HAP-1 (cell line): ENCODE measurements at places on chromosomes 3 and 15.

GRCh38 chr15:59017449-59017848, 30.0 kb downstream of the RNF111 start:
- no peak for DNase-seq

- DNase-seq = no peak
Observed at GRCh38 chr15:81386947-81387346, 12.9 kb upstream of the TMC3 start.

DNA sequence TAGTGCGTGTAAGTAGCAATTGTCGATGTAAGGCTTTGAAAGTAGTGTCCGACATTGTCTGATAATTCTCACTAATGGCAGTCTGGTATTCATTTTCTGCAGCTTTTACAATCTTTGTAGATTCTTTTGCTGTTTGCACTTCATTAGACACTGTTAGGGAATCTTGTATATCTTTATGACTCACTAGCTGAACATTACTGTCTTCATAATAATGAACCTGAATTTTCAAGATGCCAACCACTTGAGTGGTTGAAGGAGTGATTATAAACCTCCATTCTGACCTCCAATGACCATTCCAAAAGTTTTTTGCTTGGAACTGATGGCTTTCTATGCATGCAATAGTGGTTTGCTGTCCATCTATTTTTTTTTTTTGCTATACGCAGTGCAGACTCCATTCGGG, 76.4 kb upstream of the MFGE8 start:
- DNase-seq = no peak

GRCh38 chr15:31238906-31239305, 87.7 kb upstream of the KLF13 start:
- no peak for DNase-seq

DNA sequence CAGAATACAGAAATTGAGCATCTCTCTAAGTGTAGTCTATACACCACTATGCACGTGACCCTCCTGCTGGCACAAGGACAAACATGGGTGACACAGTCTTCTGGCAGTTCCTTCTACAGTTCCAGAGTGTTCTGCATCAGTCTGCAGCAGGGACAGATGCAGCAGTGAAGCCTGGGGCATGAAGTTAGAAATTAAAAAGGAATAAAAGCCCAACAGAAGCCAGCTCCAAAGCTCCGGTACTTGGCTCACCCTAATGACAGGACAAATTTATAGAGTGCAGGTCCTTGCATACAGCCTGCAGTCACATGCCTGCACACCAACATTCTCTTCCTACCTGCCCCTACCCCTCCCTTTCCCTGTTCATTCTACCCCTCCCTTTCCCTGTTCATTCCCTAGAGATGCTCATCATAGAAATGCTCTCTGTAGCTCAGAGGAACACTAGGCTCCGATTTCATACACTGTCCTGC, 15.0 kb downstream of the UACA start:
- DNase-seq = no peak

GRCh38 chr3:124881976-124882697, 5.0 kb downstream of the ITGB5 start:
- no peak for DNase-seq

DNA sequence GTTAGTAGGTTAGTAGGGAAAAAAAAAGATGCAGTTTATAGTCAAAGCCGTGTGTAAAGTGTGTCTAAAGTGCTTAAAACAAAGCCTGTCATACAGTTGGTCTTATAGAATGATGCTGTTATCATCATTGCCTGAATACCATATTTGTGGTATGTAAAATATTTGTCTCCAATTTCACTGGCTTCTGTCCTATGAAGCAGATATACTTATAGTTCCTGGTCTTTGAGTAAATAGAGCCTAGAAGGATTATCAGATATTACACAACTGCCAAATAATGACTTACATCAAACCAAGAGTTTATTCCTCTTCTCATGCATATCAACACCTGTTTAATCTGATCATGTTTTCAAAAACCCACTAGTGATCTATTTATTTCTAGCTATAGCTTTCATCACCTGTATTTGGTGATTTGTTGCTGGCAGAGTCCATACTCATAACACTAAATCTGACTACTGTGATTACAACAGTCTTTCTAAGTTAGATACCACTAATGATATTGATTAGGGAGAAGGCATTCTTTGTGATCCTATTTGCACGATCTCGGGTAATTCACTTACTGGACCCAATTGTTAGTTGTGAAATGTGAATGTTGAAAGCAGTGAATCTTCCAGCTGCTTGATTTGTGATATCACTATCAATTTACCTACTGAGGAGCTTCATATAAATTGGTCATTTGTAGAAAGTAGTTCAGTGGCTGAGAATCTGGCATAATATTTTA, 413.7 kb downstream of the LPP start:
- DNase-seq = no peak

DNA sequence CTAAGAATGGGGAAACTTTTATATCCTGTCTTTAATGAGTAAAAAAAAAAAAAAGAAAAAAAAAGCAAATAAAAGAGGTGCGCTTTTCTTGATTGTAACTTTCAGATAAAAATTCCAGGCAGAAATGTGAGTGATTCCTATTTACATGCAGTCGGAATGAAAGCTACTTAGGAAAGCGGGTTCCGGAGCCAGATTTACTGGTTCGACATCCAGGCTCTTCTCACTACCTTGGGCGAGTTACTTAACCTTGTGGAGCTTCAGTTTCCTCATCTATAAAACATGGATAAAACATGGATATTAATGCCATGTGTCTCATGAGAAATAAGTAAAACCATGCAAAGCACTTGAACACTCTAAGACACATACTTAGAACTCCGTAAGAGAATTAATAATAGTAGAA, 169.2 kb downstream of the TP63 start:
- no peak for DNase-seq

DNA sequence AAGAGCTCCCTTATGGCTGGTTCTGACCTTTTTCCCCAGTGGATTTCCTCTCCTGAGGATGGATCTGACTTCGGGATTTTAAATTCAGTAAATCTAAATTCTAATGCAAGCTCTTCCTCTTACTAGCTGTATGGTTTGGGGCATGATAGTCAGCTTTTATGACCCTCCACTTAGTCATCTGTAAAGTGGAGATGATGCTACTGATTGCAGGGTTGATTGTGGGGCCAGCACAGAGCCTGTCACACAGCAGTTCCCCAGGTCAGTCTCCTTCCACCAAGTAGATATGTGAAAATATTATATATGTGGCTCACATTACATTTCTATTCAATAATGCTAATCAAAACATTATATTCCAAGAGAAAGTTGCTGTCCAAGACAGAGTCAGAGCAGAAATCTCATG, 141.3 kb upstream of the UBE2E1 start:
- no peak for DNase-seq

DNA sequence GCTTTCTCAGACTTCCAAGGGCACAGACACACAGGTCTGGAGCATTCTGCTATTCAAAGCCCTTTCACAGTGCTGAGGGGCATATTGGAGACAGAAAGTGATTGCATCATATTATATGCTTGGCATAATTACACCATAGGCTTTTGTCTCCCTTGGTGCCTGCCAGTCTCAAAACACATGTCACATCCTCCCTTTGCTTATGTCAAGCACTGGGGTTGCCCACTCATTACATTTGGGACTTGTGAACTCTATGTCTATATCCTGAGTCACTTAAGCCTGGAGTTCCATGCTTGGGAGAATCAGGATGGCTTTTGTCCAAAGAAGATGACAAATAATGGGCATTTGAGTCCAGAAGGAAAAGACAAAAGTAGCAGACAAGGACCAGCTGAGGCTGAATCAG, 12.3 kb upstream of the PDZRN3 start:
- DNase-seq = no peak

- DNase-seq = no peak
Observed at GRCh38 chr15:38520035-38520434, 44.6 kb downstream of the RASGRP1 start.

- DNase-seq = no peak
Observed at GRCh38 chr3:184360070-184360928, 1.1 kb downstream of the CLCN2 start.

DNA sequence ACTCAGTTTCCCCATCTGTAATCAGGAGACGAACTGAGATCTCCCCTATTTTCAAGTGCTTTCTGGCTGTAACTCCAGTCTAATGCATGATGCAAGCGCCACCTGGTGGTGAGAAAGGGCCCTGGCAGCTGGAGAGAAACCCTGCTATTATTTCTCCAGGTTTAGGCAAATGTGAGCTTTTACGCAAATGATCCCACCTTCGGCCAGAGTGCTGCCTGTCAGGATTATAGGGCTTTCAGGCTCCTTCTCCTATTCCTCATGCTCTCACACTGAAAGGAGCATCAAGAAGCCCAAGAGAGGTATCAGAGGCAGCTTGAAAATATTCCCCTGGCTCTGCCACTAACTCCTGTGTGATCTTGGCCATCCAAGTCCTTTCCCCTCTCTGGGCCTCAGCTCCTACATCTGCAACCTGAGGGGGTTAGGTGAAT, 93.9 kb upstream of the RASGRF1 start:
- DNase-seq = peak; percentile 83

DNA sequence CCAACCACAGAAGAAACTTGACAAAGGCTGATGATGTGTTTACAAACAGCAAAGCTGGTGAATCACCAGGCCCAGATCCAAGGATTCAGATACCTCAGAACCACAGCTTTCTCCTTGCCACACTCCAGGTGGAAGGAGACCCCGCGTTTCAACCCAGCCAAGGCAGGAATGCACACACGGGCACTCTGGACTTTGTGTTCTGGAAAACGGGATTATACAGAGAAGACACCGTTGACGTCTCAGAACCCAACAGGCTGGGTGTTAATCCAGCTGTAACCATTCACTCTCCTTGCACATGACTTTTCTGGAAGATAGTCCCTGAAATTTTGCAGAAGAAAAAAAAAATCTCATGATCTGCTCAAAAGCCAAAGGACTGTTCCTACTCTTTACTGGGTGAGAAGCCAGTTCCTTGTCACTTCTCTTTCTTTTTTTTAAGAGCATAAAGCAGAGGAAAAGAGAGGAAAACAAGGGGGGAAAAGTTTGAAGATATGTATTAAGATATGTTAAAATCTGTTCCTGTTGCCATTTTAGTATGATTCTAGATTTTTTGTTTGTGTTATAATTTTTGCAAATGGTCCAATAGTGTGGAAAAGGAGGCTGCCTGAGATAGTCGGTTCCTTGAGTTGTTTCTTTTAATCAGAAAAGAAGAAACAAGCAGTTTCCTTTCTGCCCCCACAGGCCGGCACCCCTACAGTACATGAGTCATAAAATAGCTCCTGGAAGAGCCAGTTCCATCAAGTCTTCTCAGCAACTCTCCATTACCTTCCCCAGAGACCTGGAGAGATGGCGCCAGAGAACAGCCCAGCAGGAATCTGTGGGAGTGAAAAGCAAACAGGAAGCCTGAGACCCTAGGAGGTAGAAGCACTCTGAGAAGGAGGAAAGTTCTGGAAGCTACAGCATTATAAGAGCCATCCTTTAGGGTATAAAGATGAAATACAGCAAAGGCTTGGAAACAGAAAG, 73.1 kb downstream of the RORA start:
- no peak for DNase-seq

DNA sequence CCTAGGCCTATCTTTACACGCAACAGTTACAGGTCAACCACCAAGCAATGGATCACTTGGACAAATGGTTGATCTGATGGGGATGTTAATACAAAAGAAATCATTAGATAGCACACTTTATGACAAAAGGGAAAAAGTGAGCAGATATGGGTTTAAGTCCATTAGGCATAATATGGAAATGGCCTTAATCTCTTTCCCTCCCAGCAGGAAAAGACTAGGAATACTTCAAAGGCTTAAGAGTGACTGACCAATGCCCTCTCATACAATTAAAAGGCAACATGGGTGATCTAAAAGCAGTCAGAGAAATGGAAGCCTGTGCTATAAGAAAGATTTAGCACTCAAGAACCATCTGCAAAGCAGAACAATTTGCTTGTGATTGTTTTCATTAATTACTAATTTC, 3.3 kb downstream of the PRTG start:
- no peak for DNase-seq

GRCh38 chr3:196694941-196695848, 16.9 kb downstream of the CEP19 start:
- DNase-seq = no peak

- no peak for DNase-seq
Observed at GRCh38 chr3:143897576-143898295, 49.5 kb upstream of the SLC9A9 start.

DNA sequence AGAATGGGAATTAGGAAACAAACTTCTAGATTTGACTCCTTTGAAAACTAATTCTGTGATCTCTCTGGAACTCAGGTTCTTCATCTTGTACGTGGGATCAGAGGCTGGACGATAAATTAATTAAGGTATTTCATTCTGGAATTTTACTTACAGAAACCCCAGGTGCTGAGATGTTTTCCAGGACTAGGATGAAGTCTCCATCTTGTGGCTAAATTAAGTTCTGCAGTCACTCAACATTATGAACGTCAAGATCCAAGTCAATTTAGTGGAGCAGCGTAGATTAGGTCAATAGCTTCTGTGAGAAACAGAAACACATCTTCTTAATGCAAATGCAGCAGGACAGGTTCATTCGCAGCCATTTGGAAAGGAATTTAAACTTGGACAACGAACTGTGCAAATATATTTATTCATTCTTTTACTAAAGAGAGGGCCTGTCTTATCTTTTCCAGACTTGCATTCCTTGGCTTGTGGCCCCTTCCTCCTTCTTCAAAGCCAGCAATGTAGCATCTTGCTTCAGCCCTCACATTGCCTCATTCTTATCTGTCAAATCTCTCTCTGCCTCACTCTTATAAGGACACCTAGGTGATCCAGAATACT, 26.7 kb upstream of the TMC3 start:
- peak; percentile 29 for DNase-seq

- no peak for DNase-seq
Observed at GRCh38 chr3:97914388-97914787, 57.8 kb downstream of the RIOX2 start.

- DNase-seq = no peak
Observed at GRCh38 chr3:49717211-49717958, 2.1 kb downstream of the AMIGO3 start.

- no peak for DNase-seq
Observed at GRCh38 chr3:43759297-43759782, 68.6 kb downstream of the ABHD5 start.

GRCh38 chr3:187736418-187736871, 8.8 kb downstream of the BCL6 start:
- no peak for DNase-seq

GRCh38 chr3:100425316-100425715, 24.0 kb downstream of the LNP1 start:
- DNase-seq = no peak

DNA sequence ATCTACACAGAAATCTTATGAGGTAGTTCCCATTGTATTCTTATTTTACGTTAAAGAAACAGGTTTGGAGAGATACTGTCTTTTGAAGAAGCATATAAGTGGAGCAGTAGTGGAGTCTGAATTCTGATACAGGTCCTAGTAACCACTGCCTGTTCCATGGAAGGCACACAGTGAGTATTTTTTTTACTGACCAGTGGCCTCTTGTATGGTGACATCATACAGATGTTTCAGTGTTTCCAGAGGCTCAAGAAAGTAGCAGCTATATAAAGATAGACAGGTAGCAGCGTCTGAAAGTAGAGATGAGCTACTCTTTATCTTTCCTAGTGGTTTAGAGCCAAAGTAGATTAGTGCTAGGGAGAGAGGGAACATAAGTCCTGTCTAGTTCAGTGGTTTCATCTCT, 173.5 kb downstream of the LPP start:
- DNase-seq = no peak
